ENCODE measurements at places on chromosomes 2 and 18.

- DNase-seq: no peak
Observed at GRCh38 chr2:232133078-232133477, 171.6 kb downstream of the DIS3L2 start.

DNA sequence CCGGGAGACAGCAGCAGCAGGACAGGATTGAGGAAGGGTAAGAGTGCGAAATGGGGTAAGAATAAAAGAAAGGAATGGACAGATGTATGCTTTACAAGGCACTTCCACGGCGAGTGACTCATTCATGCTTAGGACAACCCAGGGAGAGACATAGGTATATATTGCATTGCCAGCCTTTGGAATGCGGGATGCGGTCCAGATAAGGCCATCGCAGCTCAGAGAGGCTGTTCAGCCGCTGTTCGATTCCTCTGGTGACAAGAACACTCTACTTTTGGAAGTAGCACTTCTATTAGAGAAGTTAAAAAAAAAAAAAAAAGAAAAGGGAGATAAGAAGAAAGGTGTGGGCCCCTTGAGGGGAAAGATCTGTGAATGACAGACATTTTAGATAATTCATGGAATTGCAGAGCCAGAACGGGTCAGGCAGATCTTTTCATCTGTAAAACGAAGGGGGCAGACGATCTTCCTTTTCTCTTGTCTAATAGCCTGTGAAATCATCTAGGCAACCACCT, 819 bp upstream of the NCOA1 start:
- DNase-seq: no peak

GRCh38 chr2:232139786-232140562, 178.5 kb downstream of the DIS3L2 start:
- DNase-seq: no peak

DNA sequence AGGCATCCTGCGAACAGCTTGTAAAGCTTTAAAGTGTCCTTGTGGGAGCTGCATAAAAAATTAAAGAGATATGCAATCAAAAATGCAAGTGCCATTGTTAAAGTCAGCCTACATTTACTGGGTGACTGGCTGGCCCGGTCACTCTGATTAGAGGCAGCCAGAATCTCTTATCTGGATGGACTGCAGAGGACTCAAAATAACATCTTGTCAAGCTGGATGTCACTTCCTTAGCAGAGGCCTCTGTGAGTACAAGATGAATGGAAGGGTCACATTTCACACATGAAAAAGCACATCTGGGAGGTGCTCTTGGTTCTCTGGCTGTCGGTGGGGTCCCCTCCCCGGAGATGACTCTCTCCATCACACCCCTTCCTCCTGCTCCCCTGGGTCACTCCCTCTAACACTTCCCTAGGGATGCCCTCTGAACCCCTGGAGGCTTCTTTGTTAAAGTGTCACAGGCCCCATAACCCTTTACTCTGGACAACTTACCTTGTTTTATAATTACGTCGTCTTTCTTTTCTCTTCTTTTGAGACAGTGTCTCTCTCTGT, 122.1 kb downstream of the SH3BP4 start:
- DNase-seq: no peak

GRCh38 chr2:117972476-117973123, 41.3 kb downstream of the CCDC93 start:
- no peak for DNase-seq

DNA sequence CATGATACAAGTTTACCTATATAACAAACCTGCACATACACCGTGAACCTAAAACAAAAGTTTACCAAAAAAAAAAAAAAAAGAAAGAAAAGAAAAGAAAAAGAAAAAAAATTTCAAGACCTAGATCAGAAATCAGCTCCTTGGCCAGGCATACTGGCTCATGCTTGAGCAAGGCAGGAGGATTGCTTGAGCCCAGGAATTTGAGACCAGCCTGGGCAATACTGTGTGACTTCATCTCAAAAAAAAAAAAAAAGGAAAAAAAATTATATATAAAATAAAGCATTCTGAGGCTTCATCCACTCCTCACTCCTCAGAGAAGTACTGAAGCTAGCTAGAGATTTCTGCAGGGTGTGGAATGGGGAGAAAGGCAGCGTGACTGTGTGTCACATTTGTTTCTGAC, 11.8 kb upstream of the PROC start:
- DNase-seq: no peak

GRCh38 chr2:99867770-99868169, 274.6 kb downstream of the AFF3 start:
- no peak for DNase-seq

- no peak for DNase-seq
Observed at GRCh38 chr2:47725808-47726207, 57.1 kb upstream of the MSH6 start.

DNA sequence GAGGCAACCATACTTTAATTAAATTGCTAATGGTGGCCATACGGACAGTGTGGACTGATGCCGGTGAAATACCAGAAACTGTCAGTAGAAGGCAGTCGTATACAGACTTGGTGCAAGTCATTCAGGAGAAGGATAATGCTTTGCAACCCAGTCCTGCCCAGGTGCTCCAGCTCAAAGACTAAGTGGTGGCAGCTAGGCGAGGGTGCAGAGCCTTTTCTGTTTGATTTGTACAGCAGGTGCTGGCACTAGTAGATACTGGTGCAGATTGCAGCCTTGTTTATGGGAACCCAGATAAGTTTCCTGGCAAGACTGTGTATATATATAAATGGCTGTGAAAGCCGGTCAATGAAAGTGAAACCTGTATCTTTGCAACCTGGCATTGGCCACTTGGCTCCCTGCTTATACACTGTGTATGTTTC, 208.3 kb upstream of the SYT4 start:
- no peak for DNase-seq

DNA sequence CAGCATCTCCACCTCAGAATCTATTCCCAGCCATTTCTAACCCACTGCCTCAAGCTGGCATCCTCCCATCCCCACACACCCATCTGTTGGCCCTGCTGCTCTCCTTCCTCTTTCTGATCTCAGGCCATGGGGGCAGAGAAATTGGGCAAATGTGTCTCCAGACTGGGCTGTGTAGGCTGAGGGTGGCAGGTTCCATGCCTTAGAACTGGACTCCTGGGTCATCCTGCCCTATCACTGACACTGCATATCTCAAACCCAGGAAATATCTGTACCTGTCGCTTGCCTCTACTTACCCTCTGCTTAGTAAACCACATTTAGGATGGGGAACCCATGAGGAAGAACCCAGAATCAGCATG, 1.8 kb downstream of the WNT10A start:
- DNase-seq: peak; percentile 41

DNA sequence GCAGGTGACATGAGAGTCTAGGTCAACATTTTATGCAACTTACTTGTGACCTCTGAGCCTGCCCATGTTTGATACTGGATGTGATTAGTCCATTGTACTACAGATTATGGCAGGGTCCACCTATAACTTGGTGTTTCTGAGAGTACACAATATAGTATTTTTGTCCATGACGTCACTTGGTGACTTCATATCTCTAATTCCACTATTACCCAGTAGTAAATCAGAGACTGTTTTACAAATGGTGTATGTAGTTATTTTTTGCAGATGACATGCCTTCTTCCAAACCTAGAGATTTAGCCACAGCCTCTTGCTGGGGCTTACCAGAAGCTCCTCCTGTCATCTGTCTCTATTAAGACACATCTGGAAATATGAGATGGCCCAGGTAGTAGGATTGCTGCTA, 24.6 kb upstream of the TMX3 start:
- DNase-seq: no peak

DNA sequence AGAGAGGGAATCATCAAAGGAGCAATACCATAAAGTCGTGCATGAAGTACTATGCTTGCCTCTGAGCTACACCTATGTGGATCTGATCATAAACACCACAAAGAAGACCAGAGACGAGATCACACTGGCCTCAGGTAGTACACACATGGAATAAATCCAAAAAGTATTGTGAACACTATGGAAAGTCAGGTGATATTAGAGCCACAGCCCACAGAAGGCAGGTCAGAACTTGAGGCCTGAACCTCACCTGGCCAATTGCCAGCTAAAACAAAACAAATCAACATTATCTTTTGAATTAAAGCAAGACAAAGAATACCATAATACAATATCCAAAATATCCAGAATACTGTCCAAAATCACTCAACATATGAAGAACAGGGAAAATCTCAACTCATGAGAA, 371.1 kb downstream of the NCKAP5 start:
- DNase-seq: no peak

- no peak for DNase-seq
Observed at GRCh38 chr2:163341426-163341825, 394.4 kb downstream of the FIGN start.

DNA sequence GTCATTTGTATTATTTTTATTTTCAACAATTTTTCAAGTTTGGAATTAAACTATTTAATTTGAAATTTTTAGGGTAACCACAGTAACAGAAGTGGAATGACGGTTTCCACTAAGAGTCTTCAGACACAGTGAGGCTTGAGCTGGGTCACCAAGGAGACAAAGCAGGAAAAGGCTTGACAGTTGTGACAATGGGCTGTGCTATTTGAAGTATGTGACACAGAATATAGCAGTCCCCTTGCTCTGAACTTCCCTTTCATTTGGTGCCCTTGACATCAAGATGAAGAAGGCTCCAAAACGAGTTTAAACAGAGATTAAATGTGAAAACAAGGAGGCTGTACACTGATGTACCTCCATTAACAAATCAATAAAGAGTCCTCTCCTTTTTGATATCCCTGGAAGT, 265.4 kb upstream of the DLGAP1 start:
- no peak for DNase-seq

DNA sequence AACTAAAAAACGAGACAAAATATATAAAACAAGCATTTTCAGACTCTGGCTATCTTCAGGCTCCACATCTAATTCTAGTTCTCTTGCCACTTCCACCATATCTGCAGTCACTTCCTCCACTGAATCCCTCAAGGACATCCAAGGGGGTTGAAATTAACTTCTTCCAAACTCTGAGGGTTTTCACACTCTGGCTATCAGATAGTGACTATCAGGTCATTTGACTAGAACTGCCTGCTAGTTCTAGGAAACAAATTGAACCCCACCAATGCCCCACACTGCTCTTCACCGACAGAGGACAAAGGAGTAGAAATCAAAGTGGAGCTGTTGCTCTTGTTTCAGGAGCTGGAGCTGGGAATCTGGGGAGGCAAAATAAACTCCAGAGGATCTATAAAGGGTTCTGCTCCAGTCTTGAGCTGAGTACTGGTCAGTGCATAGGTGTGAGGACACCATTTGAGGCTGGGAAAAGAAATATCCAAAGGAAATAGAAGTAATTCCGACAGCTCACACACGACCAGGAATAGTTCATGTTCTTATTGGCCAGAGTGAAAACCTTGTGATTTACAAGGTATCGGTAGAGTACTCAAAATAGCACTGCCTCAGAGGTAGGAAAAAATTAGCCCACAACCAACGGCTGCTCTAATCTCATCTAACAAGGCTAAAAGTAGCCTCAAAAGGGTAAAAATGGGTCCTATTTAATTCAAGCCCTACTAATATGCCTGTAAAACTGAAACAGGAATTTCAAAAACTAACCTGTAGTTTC, 71.3 kb downstream of the SMC6 start:
- no peak for DNase-seq

GRCh38 chr18:55635439-55635838, 47.4 kb upstream of the TCF4 start:
- DNase-seq: no peak

DNA sequence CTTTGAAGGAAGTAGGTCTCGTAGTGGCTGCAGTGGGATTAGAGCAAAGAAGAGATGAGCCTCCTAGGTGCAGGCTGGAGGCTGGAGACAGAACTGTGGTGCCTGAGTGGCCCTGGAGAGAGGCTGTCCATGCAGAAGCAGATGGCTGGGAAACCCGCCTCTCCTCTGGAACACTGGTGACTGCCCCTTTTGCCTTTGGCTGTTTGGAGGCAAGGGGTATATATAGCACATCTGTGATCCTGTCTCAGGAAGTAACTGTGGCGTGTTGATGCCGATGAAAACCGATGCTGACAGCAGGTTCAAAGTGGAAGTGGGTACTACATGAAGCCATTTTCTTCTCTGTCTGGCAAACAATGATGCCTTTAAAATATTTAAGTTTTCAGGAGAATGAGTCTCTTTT, 43.5 kb downstream of the SLC9A2 start:
- no peak for DNase-seq

- DNase-seq: no peak
Observed at GRCh38 chr2:240405684-240406313, 29.7 kb upstream of the GPC1 start.

- peak; percentile 98 for DNase-seq
Observed at GRCh38 chr18:63161761-63162195, 157.8 kb downstream of the BCL2 start.

DNA sequence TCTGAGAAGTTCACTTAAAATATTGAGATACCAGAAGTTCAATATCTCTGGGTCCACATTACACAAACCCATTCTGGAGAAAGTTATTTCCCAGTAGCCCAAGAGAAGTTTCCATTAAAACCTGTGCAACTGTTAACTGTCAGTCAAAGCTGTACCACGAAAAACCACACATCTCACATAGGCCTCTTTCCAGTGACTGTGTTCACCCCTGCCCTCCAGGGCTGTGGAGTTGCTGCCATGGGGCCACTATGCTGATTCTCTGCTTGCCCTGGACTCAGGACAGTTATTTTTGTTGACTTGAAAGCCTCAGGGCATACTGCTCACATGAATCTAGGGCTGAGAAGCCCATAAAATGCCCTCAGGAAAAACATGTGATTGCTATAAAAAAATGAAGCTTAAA, 153.8 kb downstream of the PIEZO2 start:
- DNase-seq: no peak

DNA sequence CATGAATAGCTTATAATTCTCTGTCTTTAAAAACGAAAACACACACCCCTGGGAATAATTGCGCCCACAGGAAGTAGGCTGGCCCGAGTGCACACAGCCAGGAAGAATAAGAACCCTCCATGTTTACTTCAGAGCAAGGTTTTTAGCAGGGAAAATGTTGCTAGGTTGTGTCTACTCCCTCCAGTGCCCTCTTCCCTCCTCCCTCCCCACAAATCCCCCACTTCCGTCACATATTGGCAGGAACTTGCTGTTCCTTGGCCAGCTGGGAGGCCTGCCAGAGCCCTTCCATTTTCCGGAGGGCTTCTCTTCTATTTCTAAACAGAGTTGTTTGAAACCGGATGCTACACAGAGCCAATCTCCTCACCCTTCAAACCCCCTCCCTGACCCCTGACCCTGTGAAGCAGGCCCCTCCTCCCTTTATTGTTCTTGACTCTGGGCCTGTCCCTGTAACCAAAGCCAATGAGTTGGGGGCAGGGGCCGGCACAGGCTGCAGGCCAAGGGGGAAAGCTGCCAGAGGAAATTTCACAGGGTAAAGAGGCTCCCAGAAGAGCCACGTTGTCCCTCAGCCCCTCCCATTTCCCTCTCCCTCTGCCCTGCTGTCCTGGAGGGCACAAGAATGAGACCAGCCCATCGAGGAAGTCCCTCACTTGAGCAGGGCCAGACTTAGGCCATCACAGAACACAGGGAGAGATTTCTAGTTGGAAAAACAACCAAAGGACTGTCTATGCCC, 49.8 kb upstream of the LGALSL start:
- DNase-seq: no peak

DNA sequence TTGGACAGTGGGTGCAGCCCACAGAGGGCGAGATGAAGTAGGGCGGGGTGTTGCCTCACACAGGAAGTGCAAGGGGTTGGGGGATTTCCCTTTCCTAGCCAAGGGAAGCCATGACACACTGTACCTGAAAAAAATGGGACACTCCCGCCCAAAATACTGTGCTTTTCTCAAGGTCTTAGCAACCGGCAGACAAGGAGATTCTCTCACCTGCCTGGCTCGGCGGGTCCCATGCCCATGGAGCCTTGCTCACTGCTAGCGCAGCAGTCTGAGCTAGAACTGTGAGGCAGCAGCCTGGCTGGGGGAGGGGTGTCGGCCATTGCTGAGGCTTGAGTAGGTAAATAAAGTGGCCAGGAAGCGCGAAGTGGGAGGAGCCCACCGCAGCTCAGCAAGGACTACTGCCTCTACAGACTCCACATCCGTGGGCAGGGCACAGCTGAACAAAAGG, 244.7 kb downstream of the NBAS start:
- no peak for DNase-seq

Measured in inflammatory macrophage (primary cell).